Left renal cortex interstitium (tissue), 4 donors: ENCODE measurements at places on chromosomes 5 and 9.

- no peak for DNase-seq
These were observed 355.7 kb downstream of the ARHGEF28 start for GRCh38 chr5:73981704-73982103.

- no peak for DNase-seq
These were observed 8.3 kb downstream of the CDK5RAP2 start for GRCh38 chr9:120571443-120572257.

DNA sequence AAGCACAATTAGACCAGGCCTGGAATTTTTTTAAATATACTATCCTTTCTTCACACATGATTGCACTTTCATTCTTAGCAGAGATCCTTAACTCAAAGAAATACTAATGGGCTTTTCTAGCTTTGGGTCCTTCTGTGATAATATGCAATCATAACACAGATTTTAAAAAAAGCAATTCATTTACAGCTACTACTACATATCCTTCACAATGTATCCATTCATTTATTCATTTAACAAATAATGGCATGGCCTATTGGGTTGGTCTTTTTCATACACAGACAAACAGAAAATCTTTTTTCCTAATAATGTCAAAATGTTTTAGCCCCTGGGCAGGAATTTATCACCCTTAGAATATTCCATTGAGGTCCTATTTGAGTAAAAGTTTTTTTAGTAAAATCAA lies 47.0 kb downstream of the SAXO1 start:
- DNase-seq = no peak

- DNase-seq = no peak
These were observed 34.9 kb upstream of the TEK start for GRCh38 chr9:27073841-27074728.

DNA sequence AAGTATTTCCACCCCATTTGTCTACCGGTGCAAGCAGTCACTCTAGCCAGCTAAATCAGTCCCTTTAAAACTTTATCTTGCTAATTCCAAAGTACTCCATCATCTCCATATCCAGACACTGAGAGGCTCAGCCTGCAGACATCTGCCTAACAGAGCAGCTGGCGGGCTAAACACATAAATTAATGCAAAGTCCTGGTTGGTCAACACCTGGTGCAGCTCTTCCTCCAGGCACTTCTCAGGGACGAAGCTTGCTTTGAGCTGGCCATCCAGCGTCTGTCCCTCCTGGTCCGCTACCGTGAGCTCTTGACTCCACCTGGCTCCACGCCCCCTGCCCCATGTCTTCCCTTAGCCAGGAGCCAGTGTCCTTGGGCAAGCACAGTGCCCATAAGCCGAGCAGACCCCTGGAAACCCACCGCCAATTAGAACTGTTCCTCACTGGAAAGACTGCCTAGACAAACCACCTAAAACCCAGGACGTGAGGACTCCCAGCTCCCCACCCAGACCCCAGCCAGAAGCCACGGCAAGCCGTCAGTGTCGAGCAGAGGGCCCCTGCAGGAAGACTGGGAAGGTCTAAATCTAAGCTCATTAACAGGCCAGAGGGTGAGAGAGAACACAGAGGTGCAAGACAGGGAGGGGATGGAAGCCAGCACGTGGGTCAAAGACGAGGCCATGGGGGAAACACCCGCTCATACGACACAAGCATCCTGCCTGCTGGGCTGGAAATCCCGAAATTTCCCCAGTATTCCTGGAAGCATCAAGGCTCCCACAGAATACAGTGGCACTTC lies 120.0 kb downstream of the COL23A1 start:
- DNase-seq = no peak

- no peak for DNase-seq
These were observed 71.4 kb downstream of the RALGPS1 start for GRCh38 chr9:126985870-126986498.

- DNase-seq = no peak
These were observed 508.1 kb downstream of the NR2F1-AS1 start for GRCh38 chr5:93072831-93073459.

GRCh38 chr5:95667678-95668077 lies 15.1 kb downstream of the SPATA9 start:
- DNase-seq = no peak

GRCh38 chr5:140631831-140632365 lies 1.1 kb downstream of the CD14 start:
- no peak for DNase-seq

GRCh38 chr9:119050281-119050680 lies 319.0 kb downstream of the BRINP1 start:
- DNase-seq = no peak

- no peak for DNase-seq
These were observed 68.8 kb downstream of the SLC44A1 start for GRCh38 chr9:105313238-105313637.
